ENCODE measurements at places on chromosomes 11 and 22.

GRCh38 chr11:34288492-34288891 lies 69.3 kb downstream of the ABTB2 start:
- no peak for DNase-seq

DNA sequence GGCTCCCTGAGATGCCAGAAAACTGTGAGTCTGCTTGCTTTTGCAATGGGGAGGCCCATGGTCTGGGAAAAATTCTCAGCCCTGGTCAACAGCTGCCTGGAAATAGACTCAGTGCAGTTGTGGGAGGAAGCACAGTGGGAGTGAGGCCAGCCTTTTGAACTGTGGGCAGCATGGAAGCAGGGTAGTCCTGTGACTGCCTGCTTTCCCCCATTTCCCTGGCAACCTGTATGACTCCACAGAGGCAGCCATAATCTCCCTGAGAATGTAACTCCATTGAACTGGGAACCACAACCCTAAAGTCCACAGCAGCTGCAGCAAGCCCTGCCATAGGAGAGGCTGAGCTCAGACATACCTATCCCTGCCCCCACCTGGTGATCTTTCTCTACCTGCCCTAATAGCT lies 494.6 kb upstream of the FAT3 start:
- DNase-seq = no peak

DNA sequence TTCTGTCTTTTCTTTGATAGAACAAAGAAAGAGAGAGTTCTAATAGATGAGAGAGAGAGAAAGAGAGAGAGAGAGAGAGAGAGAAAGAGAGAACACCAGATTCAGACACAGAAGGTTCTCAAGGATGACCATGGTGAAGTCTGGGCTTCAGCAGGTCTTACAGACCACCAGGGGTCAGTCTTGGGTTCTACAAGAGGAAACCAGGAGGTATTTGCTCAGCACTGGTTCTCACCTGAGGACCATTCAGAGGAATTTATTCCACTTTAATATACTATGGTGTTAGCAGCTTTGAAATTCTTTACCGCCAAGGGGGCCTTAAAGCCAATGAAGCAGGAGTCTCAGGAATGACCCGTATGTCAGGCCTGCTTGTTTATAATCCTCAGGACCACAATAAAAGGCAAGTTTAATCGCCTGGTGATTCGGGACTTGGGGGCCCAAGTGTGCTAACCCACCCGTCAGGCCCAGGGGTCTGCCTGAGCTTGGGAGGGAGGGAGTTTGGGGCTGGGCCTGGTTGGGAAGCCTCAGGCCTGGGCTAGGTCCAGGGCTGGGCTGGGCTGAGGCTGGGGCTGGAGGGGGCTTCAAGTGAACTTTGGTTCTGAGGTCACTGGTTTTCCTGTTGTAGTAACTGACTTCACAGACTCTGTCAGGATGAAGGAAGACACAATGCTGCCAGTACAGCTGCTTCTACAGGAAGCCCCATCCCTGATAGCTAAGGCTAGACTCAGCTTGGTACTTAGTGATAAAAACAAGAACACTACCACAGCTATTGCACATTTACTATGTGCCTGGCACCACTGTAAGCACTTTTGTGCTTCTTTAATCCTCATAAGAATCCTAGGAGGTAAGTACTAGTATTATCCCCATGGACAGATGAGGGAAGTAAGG lies 179.2 kb upstream of the ZBED5 start:
- peak; percentile 17 for DNase-seq

GRCh38 chr11:122240638-122241037 lies 124.6 kb upstream of the BLID start:
- no peak for DNase-seq

GRCh38 chr11:70209391-70209912 lies 6.4 kb downstream of the FADD start:
- DNase-seq = no peak

DNA sequence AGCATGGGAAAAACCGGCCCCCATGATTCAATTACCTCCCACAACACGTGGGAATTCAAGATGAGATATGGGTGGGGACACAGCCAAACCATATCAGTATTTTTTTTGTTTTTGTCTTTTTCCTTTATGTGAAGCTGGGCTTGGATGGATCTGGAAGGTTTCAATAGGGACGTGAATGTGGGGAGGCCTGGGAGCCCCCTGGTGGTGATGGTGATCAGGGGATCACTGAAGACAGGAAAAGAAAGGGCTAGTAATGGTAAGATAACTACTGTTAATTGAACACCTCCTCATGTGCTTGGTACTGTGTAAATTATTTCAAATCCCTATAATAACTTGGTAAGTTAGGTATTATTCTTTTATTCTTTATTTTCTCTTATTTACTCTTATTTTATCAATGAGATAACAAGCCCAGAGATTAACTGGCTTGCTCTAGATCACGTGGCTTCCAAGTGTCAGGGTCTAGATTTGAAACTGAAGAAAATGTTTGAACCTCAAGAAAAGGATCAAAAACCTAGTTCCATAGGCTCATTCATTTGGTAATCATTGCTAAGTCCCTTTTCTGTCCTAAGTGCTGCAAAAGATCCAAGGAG lies 364.2 kb downstream of the TENM4 start:
- DNase-seq = peak; percentile 9

DNA sequence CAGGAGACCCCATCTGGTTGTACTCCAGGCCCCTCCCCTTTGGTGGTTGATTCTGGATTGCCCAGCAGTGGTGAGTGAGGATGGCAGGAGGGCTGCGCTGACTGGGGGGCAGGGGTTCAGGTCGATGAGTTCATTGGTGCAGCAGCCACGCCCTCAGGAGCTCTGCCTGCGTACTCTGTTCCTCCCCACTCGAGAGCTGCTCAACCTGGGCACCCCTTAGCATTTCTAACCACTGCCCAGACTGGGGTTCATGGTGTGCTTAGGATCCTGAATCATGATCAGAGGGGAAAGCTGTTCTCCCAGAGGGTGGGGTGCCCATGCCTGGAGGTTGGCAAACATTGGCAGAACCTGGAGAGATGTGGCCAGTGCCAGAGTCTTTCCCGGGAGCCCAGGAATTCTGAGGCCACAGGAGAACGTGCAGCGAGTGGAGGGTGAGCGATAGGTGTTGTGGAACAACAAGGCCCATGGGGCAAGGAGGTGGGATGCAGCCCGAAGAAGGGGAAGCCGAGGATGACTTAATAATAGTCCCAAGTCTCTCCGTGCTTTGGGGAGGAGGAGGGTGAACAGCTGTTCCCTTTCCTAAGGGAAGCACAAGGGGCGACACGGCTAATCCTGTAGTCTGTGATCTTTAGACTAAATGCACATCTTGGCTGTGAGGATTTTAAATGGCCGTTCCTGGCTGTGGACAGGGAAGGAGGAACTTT lies 75.5 kb downstream of the SCN3B start:
- no peak for DNase-seq

- no peak for DNase-seq
Observed at GRCh38 chr11:63663809-63664208, 7.4 kb downstream of the ATL3 start.

- DNase-seq = no peak
Observed at GRCh38 chr11:68546555-68546954, 86.0 kb downstream of the PPP6R3 start.

DNA sequence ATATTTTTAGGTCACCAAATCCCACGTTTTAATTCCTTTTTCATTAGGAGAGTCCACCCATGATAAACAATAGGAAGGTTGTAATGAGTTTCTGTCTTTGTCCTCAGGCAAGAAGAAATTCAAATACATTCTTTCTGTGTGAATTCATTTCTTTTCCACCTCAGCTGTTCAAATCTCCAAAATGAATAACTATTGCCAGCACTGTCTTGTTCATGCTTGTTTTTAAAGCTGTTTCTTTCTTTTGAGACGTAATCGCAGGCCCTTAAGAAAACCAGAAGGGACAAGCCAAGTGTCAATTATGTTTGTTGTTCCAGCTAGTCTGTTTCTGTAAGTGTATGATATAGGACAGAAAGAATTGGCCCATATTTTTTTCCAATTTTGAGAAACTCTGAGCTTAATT lies 20.2 kb downstream of the MMP27 start:
- no peak for DNase-seq

DNA sequence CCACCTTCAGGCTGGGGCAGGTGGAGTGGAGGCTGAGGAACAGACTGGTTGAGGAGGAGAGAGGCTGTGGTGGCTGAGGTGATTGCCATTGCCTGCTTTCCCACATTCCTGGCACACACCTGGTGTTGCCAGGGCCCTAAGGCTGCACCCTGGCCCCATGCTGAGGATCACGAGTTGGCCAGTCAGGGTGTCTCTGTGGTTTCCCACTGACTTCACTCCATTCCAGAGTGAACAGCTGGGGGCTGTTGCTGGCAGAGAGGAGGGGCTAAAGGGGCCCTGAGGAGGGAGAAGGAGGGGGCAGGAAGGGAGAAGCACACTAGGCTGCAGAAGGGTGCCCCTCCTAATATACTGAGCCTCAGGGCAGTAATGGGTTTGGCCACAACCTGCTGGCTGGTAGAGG lies 1.8 kb downstream of the TMEM86A start:
- no peak for DNase-seq

- DNase-seq = peak; percentile 72
Observed at GRCh38 chr22:39003165-39003638, 10.9 kb upstream of the APOBEC3C start.

GRCh38 chr11:35814720-35815305 lies 129.0 kb upstream of the LDLRAD3 start:
- no peak for DNase-seq

GRCh38 chr11:12066799-12067508 lies 43.4 kb upstream of the MICAL2 start:
- no peak for DNase-seq

- DNase-seq = peak; percentile 20
Observed at GRCh38 chr22:30694171-30694639, 469 bp upstream of the OSBP2 start.

DNA sequence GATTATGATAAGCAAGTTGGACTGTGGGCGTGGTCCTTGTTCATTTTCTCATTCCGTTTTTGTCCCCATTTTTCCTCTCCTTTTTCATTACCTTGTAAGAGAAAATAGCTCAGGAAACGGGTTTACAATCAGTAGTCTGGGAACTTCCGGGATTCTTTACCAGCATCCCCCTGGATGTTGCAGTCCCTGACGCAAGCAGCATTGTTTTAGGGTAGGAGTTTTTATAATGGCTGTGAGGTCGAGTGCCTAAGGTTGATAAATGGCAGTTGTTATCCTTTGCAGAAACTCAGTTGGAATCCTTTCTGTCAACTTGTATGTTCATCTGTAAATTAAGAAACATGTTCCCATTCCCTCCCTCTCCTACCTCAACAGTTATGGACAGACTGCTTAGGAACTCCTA lies 68.3 kb downstream of the ARHGEF12 start:
- no peak for DNase-seq

GRCh38 chr11:86491027-86491426 lies 116.3 kb downstream of the CCDC81 start:
- DNase-seq = no peak

DNA sequence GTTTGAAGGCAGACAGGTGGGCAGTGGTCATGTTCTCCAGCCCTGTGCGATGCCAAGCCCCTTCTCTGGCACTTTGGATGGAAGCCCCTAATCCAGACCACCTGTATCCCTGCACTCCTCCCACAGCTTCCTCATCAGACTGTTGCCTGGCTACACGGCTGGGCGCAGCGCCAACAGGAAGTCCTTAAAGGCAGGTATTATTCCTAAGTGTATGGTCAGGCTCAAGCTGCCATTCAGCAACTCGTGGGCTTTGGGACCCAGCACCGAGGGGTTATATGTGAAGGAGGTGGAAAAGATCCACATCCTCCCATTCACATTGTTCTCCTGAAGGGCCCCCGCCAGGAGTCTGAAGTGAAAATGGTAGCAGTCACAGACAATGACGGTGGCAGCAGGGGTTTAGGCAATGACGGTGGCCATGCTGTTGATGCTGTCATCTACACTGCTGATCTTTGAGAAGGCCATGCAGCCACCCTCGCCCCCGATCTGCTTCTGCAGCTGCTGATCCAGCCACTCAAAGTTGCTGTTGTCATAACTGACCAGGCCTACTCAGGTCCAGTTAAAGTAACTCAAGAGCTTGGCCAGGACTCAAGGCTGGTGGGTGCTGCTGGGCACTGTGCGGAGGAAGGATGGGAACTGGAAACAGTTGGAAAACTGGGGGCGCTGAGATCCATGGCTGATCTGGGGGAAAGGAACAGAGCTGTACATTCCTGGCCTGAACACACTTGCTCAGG lies 27.7 kb downstream of the OR6Q1 start:
- no peak for DNase-seq

DNA sequence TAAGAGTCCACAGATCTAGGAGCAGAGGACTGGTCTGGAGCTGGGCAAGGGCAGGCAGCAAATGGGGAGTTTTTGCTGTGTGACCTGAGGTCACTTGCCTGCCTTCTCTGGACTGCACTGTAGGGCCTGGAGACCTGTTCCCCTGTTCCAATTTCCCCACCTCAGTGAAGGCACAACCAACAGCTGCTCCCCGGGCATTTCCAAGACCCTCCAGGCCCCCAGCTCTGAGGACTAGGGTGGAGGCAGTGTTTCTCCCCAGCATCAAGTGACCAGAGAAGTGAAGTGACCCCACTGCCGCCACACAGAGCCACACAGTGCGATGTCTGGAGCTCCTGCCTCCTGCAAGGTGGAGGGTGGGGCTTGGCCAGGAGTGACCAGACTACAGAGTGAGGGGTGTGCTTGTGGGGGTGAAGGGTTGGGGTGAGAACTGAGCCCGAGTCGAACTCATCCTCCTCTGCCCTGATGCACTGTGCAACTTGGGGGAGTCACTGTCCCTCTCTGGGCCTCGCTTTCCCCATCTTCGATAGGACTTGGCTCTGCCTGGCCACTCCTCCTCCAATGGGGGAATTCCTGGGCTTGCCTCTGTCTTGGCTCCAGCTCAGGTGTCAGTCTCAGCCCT lies 21.6 kb downstream of the P2RY2 start:
- DNase-seq = no peak

DNA sequence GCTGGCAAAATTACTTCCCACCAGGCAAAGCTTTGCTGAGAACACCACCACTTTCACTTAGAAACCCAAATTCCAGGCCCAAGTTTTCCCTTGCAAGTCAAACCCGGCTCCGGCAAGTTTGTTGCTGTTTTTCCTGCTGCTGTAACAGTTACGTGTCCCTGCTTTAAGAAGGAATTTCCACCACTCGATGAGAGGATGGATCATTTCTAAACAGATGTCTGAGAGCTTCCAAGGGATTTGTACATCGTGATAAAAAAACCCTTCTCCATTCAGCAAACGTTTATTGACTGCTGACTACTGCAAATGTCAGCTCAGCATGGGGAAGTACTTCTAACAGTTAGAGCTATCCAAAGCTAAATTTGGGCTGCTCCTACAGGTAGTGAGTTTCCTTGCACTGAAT lies 19.7 kb downstream of the P2RX3 start:
- no peak for DNase-seq

DNA sequence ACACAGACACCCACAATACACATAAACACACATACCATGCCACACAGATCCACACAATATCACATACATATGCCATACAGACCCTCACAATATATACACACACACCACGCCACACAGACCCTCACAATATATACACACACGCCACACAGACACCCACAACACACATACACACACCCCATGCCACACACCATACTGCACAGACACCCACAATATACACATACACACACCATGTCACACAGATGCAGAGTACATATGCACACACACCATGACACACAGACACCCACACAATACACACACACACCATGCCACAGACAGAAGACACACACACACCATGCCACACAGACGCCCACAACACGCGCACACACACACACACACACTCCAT lies 43.6 kb downstream of the SHISAL1 start:
- DNase-seq = no peak

- no peak for DNase-seq
Observed at GRCh38 chr22:46353483-46354105, 18.1 kb downstream of the TRMU start.

- no peak for DNase-seq
Observed at GRCh38 chr22:42188808-42189447, 58.3 kb upstream of the CYP2D6 start.

- no peak for DNase-seq
Observed at GRCh38 chr11:70240337-70240736, 30.2 kb upstream of the PPFIA1 start.
